Stimulated activated CD4-positive, alpha-beta T cell treated with anti-CD3 and anti-CD28 coated beads, Interleukin-15, amount 100 ng/mL, for 1 hour (primary cell): ENCODE measurements at places on chromosomes 1 and 21.

DNA sequence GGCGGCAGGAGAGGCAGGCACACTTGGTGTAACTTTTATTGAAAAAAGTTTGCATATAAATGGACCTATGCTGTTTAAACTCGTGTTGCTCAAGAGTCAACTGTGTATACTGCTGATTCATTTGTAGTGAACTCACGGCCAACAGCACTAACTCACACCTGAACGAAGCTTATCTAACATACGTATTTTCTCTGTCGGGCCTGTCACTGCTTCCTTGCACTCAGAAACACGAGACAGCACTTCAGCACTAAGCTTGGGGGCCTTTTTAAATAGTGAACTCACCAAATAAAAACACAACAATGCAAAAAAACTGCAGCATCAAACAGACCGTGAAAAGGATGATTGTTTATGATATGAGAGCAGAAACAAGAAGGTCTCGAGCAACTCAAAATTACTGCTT, 58.9 kb upstream of the NEK2 start:
- no peak for DNase-seq

DNA sequence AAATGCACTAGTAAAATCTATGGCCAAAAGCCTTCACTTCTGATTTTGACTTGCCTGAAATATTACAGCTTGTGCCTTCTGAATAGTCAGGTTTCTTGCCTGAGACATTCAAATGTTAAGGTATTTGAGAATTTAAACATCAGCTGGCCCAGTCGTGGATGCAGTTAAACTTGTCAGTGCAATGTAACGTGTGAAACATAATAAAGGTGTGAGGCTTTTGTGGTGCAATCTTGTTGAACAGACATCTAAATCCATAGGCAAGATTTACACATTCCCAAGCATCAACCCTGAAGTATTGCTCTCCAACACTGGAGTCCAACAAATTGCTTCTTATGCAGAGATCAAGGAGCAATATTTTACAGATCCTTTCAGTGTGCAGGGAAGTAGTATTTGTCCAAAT, 4.4 kb downstream of the CCN1 start:
- DNase-seq: no peak

DNA sequence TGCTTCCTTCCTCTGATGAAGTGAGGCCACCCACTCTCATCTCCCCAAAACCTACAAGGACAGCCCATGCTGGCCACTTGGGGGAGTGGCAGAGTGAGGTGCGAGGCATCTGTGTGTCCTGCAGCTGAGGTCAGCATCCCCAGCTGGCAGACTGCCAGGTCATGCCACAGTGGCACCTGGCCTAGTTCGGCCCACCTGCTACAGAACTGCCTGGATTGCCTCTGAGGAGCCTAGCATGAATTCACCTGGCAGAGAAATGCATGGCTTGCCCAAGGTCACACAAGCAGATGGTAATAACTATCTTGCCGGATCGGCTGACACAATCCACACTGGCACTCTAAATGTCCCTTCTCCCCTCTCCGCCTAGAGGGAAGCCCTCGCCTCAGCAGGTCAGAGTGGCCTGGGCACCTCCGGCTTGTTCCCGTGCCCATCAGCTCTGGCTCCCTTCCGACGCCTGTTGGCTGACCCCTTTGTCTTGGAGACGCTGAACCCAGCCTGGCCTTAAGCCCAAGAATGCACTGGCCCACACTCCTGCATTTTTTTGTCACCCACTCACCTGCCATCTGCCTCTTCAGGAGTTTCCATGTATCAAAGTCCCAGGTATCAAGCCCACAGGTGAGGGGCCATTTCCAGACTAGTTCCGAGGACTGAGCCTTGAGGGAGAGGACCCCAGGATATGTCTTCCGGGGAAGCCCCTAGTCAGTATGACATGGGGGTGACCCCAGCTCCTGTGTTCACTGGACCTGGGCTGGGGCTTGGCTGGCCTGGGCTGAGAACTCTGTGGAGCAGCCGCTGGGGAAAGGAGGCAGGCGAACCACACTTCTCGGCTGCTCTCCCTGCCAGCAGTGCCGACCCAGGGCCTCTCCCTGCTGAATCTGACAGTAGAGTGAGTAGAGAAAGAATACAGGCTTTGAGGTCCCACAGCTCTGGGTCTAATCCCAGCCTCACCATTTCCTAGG, 21.7 kb downstream of the ECE1 start:
- no peak for DNase-seq

GRCh38 chr1:39655578-39656268, 16.2 kb downstream of the NT5C1A start:
- DNase-seq: no peak

DNA sequence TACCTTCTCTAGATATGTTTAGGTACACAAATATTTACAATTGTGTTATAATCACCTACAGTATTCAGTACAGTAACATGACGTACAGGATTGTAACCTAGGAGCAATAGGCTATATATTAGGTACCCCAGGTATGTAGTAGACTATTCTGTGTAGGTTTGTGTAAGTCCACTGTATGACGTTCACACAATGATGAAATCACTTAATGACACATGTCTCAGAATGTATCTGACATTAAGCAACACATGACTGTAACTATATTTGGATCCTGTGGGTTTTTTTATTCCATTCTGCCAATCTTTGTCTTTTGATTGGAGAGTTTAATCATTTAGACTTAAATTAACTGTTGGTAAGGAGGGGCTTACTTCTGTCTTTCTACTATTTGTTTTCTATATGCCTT, 52.1 kb downstream of the STYXL2 start:
- no peak for DNase-seq

GRCh38 chr1:52593495-52593894, 8.7 kb upstream of the GPX7 start:
- no peak for DNase-seq

DNA sequence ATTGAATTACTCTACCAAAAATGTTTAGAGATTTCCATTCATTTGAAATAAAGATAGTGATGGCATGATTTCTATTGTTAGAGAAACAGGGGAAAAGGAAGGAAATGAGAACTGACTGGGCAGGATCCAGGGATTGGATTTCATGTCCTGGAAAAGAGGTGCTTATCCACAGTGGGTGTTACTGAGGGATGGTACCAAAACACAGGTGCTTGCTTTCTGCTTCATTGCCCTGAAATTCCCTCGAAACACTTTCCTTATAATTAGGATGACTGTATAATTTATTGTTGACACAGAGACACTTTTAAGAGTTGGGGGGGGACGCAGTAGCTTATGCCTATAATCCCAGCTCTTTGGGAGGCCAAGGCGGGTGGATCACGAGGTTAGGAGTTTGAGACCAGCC, 185.0 kb upstream of the KCNK2 start:
- DNase-seq: no peak

GRCh38 chr1:234782105-234782751, 172.2 kb upstream of the IRF2BP2 start:
- DNase-seq: no peak

DNA sequence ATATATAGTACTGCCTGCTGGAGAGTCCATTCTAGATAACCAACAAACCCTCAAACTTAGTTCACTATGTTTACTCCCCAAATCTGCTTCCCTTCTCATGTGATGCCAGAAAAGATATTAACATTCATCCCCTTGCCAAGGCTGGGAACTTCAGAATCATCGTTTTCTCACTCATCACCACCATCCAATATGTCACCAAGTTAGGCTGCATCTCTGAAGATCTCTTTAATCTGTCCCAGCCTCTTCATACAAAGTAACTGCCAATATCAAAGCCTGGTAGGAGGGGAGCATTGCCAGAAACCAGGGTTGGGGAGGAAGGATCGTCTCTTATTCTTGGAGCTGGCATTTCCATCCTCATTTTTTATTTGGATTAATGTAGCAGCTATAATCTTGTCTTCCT, 71.6 kb downstream of the XCL2 start:
- no peak for DNase-seq

DNA sequence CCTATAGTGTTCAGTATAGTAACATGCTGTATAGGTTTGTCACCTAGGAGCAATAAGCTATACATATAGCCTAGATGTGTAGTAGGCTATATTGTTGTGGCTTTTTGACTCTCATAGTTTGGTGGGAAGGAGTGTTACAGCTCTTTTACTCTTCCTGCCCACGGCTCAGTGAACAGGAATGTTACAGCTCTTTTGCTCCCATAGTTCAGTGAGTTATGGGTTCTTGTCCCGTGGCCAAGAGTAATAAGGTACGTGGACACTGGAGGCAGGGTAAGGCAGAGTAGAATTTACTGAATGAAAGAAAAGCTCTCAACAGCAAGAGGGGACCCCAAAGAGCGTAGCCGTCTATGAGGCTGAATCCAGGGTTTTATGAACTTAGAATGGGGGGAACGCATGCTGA, 734.3 kb downstream of the ADGRL2 start:
- no peak for DNase-seq

DNA sequence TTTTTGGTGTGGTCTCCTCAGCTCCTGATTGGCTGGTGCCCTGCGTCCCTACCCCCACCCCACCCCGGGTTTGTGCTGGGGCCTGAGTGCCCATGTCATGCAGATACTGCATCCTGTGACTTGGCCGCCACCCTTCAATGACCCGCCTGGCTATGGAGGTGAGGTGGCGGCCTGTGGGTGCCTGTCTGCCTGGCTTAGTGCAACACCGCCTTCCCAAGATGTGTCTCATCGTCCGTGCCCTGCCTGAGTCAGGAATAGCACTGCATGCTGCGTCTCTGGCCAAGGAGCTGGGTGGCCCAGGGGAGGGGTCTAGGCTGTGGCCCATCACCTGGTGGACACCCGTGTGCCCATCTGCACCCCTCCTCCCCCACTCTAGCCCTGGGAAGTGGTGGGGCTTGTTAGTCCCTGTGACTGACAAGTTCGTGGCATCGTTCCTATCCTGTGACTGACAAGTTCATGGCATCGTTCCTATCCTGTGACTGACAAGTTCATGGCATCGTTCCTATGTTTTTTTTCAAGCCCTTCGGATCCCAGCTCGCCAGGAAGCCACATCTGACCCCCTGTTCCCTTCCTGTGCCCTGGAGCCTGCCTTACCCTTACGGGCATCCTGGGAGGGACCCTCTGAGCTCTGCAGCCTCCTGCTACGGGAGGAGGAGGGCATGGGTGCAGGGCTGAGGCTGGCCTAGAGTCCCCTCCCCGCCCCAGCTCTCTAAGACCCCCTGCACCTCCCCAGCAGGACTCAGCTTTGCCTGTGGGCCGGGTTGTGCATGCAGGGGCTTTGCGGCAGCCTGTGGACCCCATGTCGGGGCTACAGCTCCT, 7.5 kb downstream of the SLX9 start:
- DNase-seq: no peak

GRCh38 chr1:164337885-164338284, 221.1 kb upstream of the PBX1 start:
- DNase-seq: no peak

GRCh38 chr1:205225901-205226765, 1.6 kb upstream of the TMCC2 start:
- DNase-seq: no peak

DNA sequence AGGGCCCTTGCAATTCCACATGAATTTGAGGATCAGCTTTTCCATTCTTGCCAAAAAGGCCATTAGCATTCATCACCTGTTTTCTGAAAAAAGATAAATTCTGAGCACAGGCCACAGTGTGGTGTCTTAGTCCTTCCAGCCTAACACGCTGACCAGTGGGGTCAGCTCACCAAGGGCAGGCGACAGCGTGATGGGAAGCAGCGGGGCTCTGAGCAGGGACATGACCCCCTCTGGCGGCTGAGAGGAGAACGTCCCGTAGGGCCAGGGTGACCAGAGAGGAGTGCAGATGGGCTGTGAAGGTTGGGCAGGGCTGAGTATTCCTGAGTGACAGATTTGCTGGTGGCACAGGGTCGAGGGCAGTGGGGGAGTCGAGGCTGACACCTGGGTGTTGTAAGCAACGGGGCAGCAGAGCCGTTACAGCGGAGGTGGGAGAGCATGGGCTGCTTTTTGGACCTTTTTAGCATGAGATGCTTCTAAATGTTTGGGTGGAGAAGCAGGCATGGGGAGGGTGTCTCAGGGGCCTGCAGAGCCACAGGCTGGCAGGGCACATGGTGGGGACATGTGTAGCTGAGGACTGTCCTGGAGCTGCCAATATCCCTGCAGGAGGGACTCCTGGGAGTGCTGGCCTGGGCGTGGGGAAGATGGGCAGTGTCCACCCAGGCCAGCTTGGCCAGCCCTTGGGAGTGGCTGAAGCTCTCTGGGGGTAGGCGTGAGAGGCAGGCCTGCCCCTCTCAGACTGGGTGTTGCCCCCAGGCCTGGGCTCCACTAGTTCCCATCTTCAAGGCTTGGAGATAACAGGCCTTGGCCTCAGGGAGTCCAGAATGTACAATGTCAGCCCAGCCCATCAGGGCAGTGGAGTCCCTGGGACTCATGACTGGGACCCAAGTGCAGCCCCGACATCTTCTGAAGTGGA, 8.6 kb upstream of the CALML6 start:
- DNase-seq: peak; percentile 50

GRCh38 chr1:154190550-154190949, 1.4 kb downstream of the TPM3 start:
- DNase-seq: no peak

DNA sequence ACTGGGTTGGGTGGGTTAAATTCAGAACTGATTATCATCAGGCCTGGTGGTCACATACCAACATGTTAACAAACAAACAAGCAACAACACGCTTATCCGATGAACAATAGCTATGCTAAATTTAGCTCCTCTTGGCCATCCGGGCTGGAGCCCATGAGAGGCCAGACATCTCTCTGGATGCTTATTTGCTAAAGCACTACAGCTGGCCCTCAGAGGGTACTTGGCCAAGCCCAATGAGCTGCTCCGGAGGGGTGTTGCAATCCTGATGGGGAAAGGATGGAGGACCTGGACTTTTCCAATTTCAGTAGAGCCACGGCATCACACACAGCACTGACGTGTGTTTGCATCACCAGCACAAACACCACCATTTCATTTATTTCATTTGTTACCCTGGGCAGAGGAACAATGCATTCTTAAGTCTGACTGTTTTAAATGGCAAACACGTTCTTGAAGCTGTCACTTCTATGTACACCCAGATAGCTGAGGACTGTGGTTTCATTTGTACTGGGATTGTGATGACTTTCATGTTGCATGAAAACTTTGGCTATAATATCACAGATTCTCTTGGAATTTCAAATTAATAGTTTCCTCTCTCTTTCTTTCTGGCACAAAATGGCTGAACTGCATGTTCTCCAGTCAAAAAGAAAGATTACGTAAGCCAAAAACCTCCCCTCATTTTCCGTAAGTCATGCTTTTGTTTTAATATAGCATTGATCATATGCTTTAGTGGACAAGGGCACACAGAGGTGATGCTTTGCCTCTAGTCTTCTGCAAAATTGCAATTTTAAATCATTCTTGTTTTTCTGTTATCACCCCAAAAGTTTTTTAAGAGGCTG, 359.8 kb upstream of the KAZN start:
- no peak for DNase-seq
